ENCODE measurements at places on chromosomes 6 and 20. TPM values are rescaled to one million over a fixed set of nuclear protein-coding genes. Genes with fewer than 3 reads are reported as not detected.

- DNase-seq, result no peak
Observed at GRCh38 chr6:42316981-42317380, 99.3 kb upstream of the MRPS10 start.

- DNase-seq, result no peak
Observed at GRCh38 chr20:49635166-49635565, 67.2 kb upstream of the PTGIS start.

Gene ADTRP
- total RNA-seq, result 0.18 TPM

DNA sequence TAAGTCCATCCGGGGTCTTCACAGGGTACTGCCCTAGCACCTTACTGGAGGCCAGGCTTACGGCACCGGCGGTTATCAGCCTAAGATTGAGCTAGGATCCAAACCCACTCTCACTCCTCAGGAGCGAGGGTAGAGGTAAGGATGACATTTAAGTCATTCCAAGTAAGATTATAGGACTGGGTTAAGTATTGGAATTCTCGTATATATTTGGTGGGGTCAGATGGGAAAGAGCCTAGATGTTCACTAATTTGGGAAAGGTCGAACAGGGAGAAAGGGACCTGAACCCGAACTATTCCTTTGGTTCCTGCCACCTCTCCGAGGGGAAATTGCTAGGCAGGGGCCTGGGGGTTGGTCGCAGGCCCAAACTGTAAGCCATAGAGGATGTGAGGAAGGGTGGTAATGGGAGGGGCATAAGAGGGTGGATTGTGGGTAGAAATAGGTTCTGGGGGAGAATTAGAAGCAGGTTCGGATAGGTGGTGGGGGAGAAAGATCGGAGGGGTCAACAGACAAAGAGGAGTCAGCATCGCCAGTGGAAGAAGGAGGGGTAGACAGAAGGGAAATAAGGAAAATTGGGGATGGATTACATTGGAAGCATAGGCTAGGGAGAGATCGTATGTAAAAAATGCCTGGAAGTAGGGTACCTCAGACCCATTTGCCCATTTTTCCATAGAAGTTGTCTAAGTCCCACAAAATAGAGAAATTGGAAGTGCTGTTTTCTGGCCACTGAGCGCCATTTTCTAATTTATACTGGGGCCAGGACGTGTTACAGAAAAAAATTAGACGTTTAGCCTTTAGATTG is 747.1 kb upstream of the ADGRB3 start:
- DNase-seq, result no peak

GRCh38 chr20:40997116-40997515 is 31.5 kb upstream of the TOP1 start:
- no peak for DNase-seq

DNA sequence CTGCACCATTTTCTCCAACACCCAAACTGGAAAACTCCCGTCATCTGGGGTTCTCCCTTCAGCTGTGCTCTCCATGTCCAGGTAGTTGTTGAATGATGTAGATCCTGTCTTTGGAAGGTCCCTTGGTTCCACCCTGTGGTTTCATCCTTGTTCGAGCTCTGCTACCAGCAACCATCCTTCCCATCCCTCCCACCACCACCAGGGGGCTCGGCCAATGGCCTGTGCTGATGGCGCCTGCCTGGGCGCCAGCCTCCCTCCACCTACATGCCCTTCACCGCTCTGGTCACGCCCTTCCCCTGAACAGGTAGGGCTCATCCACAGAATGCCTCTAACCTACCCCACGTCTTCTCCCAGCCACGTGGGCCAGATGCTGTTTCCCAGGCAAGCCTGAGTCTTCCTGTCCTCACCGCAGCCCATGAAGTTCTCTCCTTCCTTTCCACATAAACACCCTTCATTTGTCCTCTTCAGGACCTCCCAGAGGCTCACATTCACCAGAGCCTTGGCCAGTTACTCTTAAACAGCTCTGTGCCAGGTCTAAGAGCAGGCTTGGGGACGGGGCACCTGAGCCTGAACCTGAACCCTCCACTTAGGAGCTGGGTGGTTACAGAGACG is 75.1 kb upstream of the DUSP22 start:
- DNase-seq, result no peak

DNA sequence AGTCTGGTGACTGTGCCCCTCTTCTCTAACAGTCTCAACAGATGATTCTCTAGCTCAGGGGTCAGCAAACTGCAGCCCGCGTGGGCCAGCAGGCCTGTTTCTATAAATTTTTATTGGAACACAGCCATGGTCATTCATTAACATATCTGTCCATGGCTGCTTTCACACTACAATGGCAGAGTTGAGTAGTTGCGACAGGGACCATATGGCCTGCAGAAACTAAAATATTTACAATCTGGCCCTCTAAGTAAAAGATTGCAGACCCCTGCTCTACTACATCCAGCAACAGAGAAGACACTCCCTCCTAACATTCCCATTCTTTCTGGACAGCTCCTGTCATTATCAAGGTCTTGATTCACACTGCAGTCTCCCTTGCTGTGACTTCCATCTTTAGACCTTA is 45.2 kb downstream of the PLAGL2 start:
- DNase-seq, result no peak

- no peak for DNase-seq
Observed at GRCh38 chr6:168715643-168716481, 274.9 kb downstream of the SMOC2 start.

GRCh38 chr6:135310291-135310690 is 129.2 kb downstream of the MYB start:
- DNase-seq, result no peak

- no peak for DNase-seq
Observed at GRCh38 chr6:135583256-135583761, 85.8 kb upstream of the AHI1 start.

DNA sequence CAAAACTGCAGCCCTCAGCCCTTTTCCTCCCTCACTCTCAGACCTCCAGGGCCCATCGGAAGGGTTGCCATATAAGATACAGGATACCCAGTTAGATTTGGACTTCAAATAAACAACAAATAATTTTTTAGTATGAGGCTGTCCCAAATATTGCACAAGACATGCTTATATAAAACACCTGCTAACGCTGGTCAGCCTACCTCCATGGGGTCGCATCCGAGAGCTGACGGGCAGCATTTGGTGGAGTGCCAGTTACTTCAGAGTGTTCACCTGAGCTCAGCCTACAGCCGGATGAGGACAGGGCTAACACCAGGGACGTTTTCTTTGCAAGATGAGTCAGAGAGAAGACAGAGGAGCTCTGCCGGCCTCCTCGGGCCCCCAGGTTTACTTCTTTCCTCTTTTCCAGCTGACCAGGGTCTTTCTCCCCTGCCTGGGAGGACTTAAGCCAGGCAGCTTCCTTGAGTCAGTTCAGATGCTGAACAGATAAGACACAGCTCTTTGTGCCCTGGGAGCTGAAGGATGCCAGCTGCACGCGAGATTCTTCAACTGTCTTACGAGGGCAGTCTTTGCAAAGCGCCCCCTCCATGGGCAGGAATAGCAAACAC is 141.2 kb upstream of the KCNG1 start:
- no peak for DNase-seq

Gene BPI
- not detected for total RNA-seq

Measured in left cardiac atrium (tissue), 4 donors.